ENCODE measurements at places on chromosomes 6 and 20.

GRCh38 chr6:160979061-160979708 is 12.4 kb upstream of the MAP3K4 start:
- no peak for DNase-seq

DNA sequence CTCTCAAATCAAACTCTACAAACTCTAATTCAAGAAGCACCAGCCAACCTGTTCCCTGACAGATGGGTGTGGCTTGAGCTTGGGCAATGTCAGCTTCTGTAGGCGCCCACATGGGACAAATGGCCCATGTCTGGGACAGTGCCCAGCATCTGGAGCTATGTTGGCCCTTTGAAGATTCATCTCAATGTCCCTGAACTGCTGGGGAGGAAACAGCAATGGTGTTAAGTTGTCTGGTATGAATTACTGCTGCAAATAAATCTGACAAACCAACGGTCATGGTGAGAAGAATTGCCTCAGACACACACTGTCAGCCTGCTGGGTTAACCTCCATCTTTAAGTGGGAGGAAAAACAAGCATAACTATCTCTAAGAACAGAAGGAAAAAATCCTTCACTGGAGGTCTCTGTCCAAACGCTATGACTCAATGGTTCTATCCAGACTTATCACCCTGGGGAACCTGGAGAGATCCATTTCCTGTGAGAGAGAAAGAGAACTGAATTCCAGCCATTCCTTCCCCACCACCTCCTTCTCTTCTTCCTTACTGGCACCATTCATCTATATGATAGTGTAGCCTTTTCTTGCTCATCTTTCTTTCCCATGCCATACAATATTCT is 274.9 kb downstream of the CDH26 start:
- no peak for DNase-seq

- no peak for DNase-seq
These were observed 65.9 kb upstream of the SLC22A23 start for GRCh38 chr6:3522561-3523260.

DNA sequence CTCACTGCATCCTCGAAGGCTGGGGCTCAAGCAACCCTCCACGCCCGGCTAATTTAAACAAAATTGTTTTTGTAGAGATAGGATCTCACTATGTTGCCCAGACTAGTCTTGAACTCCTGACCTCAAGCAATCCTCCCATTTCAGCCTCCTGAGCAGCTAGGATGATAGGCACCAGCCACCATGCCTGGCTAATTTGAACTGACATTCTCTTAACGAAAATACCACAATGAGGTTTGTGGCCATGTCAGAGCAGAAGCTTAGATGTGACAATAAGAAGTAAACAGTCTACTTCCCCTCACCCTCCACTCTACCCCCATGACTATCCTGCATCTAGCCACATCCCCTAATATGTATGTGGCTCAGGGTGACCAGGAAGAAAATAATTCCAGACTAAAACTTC is 74.8 kb upstream of the PLCB4 start:
- no peak for DNase-seq

- DNase-seq, result no peak
These were observed 3.3 kb upstream of the TREML4 start for GRCh38 chr6:41224800-41225199.

DNA sequence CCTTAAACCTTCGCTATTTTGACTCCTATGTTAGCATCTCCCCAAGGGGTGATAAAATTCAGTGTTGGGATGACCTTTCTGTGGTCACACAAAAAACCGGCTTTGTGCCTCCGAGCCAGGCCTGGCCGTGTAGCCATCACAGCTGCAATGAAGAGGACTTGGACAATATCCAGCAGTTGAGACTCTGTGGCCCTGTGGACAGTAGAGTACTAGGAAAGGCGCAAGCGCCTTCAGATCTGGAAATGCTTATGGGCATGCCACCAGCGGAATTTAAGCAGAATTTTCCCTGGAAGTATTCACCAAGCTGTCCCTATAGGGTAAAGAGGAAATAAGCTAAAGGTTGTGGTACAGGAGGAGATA is 63.3 kb upstream of the SLC2A12 start:
- DNase-seq, result no peak

- DNase-seq, result no peak
These were observed 237.8 kb downstream of the LY86 start for GRCh38 chr6:6826095-6826901.

DNA sequence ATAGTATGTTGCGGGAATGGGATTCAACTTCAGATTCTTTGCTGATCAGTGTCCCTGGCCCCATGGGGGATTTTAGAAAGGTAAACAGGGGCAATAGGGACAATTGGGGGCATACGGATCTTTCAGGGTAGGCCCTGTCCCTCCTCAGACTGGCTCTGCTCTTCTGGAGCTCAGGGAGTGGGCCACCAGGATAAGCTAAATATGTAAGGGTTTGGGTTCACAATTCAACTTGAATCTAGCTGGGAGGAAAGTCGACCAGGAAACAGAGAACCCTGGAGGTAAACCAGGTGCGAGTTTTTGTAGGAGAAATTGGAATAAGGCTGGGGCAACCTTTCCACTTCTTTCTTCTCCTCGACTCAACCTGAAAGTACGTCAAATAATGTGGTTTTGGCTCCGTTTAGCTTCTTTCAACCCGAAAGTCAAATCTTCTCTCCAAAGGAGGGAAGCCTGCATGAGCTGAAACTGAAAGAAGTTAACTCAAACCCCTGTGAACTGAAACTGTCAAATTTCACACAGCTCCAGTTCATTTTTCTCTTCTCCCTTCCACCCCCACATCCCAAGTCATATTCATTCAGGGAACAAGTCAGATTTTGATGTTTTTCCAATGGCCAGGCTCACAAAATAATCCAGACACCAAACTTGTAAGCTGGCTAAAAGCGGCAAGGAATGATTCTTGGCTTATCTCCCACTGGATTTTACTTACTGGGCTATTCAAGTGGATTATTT is 278.2 kb downstream of the CLIC5 start:
- no peak for DNase-seq

- DNase-seq, result no peak
These were observed 23.4 kb downstream of the CASP8AP2 start for GRCh38 chr6:89853068-89853467.

- DNase-seq, result no peak
These were observed 151.5 kb downstream of the PRL start for GRCh38 chr6:22145376-22145775.

DNA sequence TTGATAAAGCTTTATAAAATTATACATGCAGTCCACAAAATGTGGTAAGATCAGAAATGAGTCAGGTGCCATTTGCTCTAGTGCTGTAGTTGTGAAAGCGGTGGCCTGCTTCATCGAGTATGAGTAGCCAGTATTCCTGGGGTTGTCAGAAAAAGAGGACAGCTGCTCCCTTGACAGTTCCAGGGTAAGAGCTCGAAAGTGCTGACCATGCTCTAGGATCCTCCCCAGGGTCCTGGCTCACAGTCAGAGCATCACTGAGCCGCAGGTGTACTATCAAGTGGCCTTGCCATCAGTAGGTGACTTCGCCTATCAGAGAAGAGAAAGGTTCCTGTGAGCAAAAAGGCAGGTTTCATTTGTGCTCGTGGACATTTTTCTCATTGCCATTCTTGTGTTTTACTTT is 3.6 kb downstream of the BTBD3 start:
- DNase-seq, result no peak

- no peak for DNase-seq
These were observed 122.2 kb downstream of the KIF13A start for GRCh38 chr6:17865243-17865642.

GRCh38 chr6:24891004-24891403 is 44.8 kb downstream of the RIPOR2 start:
- no peak for DNase-seq

DNA sequence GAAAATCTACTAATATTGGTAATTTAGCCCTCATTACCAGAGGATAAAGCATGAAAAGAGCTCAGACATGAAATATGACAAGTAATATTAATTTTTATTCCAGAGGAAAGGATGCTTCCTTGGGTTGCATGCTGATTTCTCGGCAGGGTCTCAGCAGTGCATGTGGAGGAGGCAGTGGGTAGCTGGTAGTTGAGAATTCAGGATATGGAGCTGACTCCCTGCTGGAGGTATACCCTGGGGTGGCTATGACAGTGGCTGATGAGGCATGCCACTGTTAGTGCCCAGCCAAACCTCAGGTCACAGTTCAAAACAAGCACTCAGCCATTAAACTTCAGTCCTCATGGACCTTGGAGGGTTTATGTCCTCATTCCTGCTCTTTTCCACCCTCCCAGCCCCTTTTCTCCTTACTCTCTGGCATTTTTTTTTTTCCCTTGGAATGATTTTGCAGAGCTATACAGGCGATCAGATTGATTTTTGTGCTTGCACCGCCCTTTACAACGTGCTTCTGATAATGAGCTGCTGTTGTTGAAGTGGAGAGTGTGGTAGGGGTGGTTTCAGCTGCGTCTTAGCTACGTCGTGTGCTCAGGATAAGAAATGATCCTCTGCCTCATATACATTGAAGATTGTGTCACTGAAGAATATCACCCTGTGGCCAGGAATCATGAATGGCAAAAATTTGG is 761.9 kb upstream of the MMS22L start:
- no peak for DNase-seq

GRCh38 chr20:21682521-21682954 is 22.9 kb upstream of the PAX1 start:
- no peak for DNase-seq

- DNase-seq, result no peak
These were observed 487.6 kb upstream of the FLRT3 start for GRCh38 chr20:14824996-14825395.

DNA sequence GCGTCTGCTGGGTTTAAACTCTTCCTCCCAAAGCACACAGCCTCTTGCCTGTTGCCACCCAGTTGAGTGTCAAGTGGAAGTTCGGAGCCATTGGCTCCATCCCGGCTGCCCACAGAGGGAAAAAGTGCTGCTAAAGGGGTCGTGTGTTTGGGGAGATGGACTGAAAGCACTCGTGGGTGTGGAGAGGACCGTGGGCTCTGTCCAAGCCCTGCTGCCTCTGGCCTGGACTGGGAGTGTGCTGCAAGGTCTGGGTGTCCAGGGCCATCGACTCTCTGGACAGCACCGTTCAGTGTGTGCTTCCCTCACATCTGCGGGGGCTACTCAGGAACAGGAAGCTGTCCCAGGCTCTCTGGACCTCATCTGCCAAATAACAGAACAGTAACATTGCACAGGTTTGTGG is 269.3 kb downstream of the DLL1 start:
- no peak for DNase-seq

- no peak for DNase-seq
These were observed 915.2 kb downstream of the TFAP2A start for GRCh38 chr6:9499709-9500108.

GRCh38 chr6:15993716-15994228 is 135.1 kb upstream of the MYLIP start:
- no peak for DNase-seq

DNA sequence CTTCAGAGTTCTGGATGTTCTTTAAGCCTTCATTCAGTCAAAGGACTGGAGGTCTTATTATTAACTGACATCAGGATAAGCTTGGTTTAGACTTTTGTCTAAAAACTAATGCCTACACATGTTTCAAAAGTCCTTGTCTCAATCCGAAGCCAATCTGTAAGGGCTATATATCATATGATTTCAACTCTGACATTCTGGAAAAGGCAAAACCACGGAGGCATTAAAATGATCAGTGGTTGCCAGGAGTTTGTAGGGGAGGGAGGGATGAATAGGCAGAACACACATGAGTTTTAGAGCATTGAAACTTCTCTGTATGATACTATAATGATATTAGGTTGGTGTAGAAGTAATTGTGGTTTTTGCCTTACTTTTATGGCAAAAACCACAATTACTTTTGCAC is 1285.8 kb upstream of the CITED2 start:
- no peak for DNase-seq

DNA sequence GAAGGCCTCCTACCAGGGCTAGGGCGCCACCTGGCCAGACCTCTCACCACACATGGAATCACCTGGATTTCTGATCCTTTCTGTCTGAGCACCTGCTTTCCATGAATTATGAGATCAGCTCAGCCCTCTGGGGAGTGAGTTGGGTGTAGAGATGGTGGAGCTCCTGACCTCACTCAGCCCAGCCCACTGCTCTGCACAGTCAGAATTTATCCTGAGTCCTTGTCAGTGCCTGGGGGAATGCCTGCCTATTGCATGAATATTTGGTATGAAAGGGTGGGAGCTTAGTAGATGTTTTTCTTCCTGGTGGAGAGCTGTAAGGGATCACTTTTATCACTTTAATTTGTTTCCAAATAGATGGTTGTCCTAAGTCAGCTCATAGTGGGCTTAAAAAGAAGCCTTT is 47.5 kb downstream of the DTD1 start:
- DNase-seq, result no peak

- DNase-seq, result no peak
These were observed 103.5 kb downstream of the GJA10 start for GRCh38 chr6:89997456-89998445.
